ENCODE measurements at places on chromosomes 2 and 18.

- DNase-seq: no peak
Observed at GRCh38 chr2:40173276-40173675, 278.6 kb downstream of the SLC8A1 start.

DNA sequence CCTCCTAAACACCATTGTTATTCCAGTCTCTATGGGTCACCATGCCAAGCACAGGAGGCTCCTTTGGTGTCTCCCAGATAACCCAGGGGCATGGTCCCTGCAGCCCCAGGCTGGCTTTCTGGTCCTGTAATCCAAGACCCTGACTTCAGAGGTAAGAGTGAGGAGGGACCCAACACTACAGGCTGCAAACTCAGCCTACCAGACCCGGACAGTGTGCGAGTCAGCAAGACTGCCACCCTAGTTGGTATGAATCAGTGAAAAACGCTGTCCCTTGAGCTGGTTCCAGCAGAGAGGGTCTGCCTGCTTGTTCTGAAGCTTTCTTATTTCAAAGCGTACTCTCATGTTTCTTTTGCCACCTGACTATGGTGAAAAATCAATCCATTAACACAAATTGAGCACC is 47.6 kb upstream of the ZFP36L2 start:
- DNase-seq: no peak

DNA sequence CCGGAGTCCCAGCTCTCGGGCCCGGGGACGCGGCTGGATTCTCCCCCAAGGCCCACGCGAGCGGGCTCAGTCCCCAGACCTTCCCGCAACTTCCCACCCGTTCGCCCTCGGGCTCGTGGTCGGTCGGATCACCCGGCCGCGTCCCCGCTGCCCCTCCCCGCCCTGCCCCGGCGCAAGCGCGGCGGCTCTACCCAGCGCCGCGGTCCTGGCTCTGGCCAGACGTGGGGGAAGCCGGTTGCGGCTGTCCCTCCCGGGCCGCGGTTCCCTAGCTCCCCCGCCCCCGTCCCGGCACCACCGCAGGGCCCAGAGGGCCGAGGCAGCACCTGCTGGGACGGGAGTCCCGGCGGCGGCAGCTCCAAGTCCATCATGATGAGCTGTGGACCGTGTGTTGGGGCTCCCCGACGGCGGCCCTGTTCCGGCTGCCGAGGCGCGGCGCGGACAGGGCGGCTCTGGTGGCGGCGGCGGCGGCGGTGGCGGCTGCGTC is 276 bp downstream of the NFE2L2 start:
- no peak for DNase-seq

- DNase-seq: no peak
Observed at GRCh38 chr2:157441072-157441454, 2.8 kb downstream of the CYTIP start.

DNA sequence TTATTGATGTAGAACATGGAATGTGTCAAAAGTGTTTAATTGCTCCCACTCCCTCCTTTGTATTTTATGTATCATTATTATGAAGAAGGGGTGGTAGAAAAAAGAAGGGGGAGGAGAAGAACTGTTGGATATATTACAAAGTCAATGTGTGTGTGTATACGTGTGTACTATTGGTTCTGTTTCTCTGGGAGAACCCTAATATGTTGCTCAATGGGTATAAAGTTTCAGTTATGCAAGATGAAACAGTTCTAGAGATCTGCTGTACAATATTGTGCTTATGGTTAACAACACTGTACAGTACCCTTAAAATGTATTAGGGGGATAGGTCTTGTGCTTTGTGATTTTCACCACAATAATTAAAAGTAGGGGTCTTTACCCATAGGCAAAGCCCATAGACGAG is 58.1 kb upstream of the ZC3H15 start:
- DNase-seq: no peak

DNA sequence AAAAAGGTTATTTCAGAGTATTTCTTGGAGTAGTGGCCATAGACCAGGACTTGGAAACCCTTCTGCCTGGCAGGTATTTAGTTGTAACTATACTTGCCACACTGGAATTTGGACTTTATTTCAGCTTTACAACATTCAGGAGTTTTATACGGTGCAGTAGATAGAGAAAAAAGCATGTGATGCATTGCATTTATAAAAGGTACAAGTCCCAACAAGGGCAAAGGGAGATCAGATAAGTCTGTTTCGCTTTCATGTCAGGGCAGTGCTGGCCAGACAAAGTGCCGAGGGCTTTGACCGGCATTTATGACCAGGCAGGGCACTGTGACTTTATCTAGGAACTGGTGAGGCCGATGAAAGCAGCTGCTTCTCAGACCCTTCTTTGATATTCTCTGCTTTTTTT is 145.4 kb downstream of the RTN4 start:
- no peak for DNase-seq

Data from left ventricle myocardium superior (tissue), 1 donor.